ENCODE measurements at places on chromosomes 11 and 22.

DNA sequence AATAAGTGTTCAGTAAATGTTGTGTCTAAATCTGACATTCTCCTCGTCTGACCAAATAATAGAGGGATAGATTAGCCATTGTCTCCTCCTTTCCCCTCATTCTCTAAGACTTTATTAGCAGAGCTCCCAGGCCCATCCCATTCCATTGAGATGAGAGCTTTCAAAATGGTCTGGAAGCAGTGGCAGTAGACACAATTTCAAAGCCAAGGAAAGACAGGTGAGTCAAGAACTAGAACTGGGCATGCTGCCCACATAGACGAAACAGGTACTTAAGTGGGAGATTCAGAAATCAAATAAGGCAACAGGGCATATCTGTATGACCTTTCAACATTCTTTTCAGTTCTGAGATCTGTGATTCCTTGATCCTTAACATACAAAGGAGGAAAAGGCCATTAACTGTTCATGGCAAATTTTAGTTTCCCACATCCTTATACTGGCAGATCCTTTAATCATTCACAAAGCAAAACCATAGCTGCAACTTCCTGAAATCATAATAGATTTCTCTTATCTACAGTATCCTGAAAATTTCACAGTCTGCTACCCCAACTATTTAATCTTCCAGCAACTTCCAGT is 96.6 kb upstream of the KCNA4 start:
- DNase-seq, result no peak

GRCh38 chr22:36279219-36279666 is 26.3 kb downstream of the APOL1 start:
- no peak for DNase-seq

DNA sequence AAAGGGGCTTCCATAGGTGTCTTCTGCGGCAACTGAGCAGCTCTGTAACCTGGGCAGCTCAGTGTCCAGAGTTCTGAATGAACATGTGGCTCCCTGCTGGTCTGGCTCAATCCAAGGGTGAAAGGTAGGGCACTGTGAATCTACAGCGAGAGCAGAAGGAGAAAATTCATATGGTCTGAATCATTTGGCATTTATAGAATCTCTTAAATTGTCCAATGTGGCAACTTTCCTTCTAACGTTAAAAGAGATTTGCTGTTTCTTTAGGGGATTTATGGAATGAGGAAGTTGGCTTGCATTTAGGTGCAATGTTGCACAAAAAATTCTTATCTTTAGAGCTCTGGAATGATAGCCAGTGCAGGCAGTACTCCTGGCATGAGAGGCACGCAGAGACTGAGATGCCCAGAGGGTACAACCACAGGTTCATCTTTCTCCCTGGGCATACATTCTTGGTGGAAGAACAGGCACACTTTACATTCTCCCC is 17.0 kb downstream of the ATXN10 start:
- peak; percentile 90 for DNase-seq

- DNase-seq, result no peak
Measured at GRCh38 chr11:34773826-34774225, 142.4 kb downstream of the APIP start.

DNA sequence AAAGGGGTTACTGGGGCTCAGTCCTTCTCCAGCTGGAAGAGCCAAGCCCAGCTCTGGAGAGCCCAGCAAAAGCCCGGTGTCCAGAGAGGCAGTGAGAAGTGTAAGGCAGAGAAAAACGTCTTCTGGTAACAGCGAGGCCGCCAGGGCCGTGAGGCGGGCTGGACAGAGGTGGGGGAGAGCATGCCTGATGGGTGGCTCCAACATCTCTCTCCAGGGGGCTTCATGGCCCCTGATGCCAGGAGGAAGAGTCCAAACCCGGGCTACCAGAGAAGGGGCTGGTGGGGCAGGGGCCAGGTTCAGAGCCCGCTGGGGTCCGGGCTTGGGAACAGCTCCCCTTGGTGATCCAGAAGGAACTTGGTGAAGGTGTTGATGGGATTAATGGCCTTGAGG is 21.7 kb downstream of the ARHGAP1 start:
- DNase-seq, result no peak

DNA sequence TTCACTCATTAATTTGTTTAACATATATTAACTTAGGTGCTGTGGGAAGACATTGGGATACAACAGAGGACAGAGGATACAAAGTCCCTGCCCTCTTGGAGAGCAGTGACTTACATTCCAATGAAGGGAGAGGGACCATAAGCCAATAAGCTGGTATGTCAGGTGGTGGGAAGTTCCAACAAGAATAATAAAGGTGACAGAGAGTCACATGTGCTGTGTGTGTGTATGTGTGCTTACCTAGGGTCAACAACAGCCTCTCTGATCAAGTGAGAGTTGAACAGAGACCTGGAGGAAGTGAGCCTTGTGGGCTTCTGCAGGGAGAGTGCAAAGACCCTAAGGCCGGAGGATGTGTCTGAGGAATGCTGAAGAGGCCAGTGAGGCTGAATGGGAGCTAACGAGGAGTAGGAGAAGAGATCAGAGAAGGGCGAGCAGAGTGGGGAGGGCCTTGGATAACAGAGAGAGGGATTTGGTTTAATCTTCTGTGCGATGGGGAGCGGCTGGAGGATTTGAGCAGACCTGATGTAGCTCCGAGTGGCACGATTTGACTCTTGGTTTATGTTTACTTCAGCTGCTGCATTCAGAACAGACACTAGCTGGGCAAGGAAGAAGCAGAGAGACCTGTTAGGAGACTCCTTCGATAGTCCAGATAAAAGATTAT is 35.3 kb downstream of the MAP6 start:
- no peak for DNase-seq

DNA sequence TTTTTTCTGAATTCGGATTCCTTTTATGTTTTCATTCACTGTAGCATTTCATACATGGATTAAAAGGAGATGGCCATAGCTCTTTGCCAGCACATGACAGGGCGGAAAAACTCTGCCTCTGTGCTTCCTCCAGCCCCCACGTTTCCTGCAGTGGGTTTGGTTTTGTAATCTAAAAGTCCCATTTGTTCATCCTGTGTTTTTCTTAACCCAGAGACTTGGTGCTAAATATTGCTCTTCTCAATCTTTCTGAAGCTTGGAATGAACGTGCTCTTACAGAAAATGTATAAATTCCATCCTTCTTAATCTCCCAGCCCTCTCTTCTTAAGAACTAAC is 89.9 kb downstream of the PPP6R3 start:
- DNase-seq, result no peak

DNA sequence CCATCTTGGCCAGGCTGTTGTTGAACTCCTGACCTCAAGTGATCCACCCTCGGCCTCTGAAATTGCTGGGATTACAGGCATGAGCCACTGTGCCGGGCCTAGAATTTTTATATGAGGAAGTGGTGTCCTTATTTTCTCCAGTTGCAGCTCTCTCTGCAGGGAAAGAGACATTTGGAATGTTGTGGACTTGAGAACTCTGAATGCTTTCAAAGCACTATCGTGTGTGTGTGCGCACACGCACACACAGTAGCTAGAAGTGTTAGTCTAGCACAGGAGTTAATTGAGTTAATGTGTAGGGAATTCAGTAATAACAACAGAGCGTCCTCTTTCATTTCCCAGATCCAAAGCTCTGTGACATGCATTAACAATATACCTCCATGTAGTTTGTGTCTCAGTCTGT is 164.0 kb upstream of the RASSF10 start:
- no peak for DNase-seq

GRCh38 chr11:75498556-75499255 is 27.0 kb downstream of the GDPD5 start:
- DNase-seq, result peak; percentile 13

GRCh38 chr11:10600570-10601248 is 32.2 kb upstream of the LYVE1 start:
- DNase-seq, result no peak

GRCh38 chr22:43389227-43389836 is 22.5 kb upstream of the MPPED1 start:
- no peak for DNase-seq

DNA sequence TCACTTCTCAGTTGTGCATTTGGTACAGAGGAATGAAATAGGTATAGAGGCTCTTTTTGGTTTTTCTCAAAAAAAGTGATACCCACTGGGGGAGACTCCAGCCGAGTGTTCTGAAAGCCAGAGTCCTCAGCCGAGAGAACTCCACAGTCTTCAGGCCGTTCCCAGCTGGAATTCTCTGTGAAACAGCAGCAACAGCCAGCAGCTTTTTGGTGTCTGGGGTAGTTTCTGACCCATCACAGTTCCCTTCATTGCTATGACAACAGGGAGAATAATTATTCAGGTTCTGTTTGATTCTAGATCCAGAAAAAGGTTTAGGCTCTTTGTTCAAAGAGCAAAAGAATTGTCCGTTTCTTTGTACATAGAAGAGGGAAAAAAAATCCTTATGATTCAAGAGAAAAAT is 84.6 kb downstream of the C22orf31 start:
- DNase-seq, result no peak

DNA sequence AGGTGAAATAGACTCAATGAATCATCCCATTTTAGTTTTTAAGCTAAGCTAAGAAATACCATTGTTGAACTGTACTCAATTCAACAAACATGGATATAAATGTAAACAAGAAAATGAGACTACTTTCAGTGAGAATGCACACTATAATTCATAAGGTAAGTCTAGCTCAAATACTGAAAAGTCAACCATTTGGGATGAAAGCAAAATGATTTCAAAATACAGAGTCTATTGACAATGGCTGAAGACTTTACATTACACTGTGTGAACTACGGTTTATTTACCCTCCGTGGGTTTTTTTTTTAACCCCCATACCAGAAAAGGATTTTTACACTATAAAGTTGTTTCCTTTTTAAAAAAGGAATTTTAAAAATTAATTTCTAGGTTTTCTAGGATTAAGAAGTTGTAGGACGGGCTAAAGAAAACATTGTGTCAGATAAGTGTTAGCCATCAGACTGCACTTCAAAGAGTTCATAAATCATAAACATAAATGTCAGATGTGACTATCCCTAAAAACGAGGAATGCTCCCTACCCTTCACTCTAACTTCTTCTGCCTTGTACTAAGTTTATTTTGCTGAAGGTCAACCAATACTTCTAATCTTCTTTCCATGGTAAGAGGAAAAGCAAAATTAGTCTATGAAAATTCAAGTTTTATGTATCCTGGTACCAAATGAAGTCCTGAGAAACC is 83.0 kb downstream of the FCHSD2 start:
- no peak for DNase-seq

- DNase-seq, result no peak
Measured at GRCh38 chr22:40213478-40213877, 35.8 kb downstream of the TNRC6B start.

- no peak for DNase-seq
Measured at GRCh38 chr11:66564984-66565383, 3.4 kb downstream of the CTSF start.

DNA sequence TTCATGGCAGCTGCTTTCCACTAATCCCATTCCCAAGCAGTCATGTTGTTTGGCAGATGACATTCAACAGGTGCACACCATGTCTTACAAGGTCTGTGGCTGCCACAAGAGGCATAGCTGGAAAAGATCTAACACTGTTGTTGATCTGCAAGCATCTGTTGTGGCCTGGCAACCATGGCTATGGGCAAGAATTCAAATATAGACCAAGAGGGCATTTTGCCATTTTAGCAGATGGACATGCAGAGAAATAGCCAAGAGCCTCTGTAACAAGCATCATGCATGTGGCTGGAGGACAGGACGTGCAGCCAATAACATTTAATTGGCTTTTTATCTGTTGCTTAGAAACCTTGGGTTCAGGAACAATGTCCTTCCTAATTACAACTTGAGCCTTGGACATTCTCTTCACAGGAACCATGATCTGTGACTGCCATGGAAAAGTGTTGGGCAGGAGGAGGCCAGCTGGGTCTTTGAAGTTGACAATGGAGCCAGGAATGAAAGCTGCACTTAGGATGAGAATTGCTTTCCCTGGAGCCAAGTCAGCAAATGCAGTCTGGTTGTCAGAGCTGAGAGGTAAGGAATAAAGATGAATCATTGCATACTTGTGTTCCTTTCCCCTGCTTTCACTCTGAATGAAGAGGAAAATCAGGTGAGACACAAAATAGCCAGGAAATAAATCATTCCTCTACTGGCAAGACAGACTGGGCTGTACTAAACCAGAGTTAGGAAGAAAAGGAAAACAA is 113.6 kb upstream of the ANO5 start:
- DNase-seq, result no peak

DNA sequence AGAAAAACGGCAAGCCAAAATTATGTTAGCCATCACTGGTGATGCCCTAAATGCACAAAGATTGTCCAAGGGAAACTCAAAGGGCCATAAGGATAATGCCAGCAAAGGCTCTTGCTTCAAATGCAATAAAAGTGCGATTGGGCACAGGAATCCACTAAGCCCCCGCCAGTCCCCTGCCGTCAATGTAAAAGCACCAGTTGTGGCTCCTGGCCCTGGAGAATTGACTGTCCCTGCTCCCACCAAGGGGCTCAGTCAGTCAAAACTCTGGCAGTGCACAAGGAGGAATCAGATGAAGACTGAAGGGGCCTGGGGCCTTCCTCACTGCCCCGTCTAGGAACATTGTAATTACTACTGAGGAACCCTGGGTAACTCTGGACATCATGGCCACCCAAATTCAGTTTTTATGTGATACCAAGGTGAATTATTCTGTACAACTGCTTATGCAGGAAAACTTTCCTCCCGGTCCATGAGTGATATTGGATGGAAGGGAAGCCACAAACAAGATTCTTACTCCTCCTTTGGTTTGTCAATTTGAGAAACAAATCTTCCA is 85.6 kb downstream of the PIWIL4 start:
- DNase-seq, result no peak

- no peak for DNase-seq
Measured at GRCh38 chr11:76786016-76786415, 2.9 kb downstream of the TSKU start.

DNA sequence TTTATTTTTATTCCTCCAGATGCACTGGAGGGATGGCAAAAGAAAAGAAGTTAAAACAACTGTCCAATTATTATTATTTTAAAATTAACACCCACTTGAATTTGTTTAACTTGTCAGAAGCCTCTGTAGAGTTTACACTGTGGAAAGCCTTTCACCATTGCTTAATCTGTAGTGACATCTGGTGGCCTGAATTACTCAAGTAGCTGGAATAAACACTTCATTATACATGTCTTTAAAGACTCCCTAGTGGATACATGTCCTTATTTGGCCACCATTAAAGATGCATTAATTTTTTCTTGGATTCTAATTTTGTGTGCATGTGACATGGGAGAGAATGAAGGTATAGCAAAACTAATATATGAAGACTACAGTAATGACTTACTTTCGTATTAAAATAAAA is 1496.5 kb downstream of the FAM181B start:
- DNase-seq, result no peak

DNA sequence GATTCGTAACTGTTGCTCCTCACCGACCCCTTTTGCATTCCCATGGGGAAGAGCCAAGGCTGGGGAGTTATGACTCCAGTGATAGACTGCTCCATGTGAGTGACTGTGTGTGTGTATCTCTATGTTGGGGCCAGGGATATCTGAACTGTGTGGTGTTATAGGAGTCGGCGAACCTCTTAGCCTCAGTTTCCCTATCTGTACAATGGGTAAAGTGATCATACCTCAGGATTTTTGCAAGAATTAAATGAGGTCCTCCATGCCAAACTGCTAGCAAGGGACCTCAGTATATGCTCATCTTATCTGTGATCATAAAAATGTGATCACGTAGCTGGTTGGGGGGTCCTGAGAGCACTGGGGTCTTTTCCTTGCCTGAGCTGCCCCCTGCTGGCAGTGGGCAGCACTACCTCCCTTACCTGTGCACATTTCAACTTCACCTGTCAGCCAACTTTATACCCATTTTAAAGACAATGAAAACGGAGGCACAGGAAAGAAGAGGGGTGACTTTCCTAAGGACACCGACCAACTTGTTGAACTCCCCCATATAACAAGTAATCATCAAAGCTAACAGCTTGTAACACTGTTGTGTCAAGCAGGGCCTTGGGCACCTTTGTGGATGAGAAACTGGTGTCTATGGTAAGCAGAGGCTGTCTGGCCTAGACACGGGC is 1.4 kb upstream of the DPP3 start:
- no peak for DNase-seq

Data from HFFc6 (cell line).